ENCODE measurements at places on chromosomes 3 and 15.

GRCh38 chr15:70426096-70426821 lies 328.5 kb upstream of the TLE3 start:
- DNase-seq: no peak

DNA sequence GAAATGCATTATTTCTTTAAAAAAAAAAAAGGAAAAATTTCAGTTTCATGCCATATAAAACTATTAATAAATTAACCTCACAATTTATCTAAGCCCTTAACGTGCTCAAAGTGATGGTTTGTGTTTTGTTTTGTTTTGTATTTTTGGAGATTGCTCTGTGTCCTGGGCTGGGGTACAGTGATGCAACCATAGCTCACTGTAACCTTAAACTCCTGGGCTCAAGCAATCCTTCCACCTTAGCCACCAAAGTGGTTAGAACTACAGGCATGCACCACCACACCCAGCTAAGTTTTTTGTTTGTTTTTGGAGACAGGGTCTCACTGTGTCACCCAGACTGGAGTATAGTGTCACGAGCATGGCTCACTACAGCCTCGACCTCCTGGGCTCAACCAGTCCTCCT lies 180.7 kb downstream of the UBE2E2 start:
- no peak for DNase-seq

- peak; percentile 99 for DNase-seq
Observed at GRCh38 chr3:39383881-39384664, 903 bp downstream of the SLC25A38 start.

DNA sequence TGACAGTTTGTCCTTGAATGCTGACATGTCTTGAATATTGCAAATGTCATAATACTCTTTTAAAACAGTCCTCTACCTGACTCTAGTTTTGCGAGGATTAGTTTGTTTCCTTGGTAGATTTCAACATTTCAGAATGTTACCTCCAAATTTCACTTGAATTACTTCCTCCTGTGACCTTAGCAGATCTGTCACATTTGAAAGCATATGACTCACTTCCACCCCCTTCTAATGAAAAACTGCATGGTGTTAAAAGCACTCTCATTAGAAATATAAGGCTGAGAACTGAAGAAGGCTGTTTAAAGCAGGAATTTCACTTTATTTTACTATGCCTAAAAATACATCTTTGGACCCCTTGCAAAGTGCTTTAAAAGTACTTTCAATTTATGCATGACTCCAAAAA lies 598.7 kb upstream of the TGFBR2 start:
- no peak for DNase-seq

DNA sequence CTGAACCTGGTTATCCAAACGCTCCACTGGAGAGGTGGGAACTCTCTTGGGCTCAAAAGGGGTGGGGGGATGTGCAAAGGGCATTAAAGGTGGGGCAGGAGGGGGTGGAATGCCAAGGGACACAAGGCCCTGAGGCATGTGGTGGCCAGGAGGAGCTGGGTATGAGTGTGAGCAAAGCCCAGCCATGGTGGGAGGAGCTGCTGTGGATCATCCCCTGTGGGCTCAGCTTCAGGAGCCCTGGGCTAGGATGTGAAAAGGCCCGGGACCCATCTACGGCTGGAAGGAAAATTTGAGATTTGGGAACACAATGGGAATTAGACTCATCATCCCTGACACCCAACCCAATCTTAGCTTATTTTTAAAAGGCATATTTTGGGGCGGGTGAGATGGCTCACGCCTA lies 33.3 kb downstream of the MGLL start:
- DNase-seq: no peak

Measured in AG20443 (cell line).